ENCODE measurements at places on chromosomes 11 and 22. TPM values are rescaled to one million over a fixed set of nuclear protein-coding genes. Genes with fewer than 3 reads are reported as not detected.

Gene P2RY2
- total RNA-seq = 25.3 TPM

Gene ARHGAP20
- 5.1 TPM for total RNA-seq

GRCh38 chr22:29716814-29717545 lies 2.8 kb upstream of the CABP7 start:
- no peaks in the 10 kb centered on the region for H3K36me3 ChIP-seq
- no peak overlapping the region for H3K27ac ChIP-seq
- H3K4me1 ChIP-seq = peaks cover 14% of the 10 kb centered on the region
- H3K27me3 ChIP-seq = peaks cover 69% of the 10 kb centered on the region
- DNase-seq = peak; percentile 81
- peak overlapping the region; percentile 2 for H3K4me3 ChIP-seq

- peak overlapping the region; percentile 61 for H3K27ac ChIP-seq
- no peak for DNase-seq
- peaks cover 9% of the 10 kb centered on the region for H3K4me1 ChIP-seq
- H3K27me3 ChIP-seq = peaks cover 33% of the 10 kb centered on the region
- no peaks in the 10 kb centered on the region for H3K36me3 ChIP-seq
Measured at GRCh38 chr11:6303661-6304060, 16.6 kb downstream of the CAVIN3 start.

- H3K27me3 ChIP-seq = peaks cover 26% of the 10 kb centered on the region
- DNase-seq = no peak
- no peak overlapping the region for H3K27ac ChIP-seq
- no peaks in the 10 kb centered on the region for H3K4me1 ChIP-seq
Measured at GRCh38 chr22:37525073-37525745, 6.0 kb upstream of the CARD10 start.

- H3K27me3 ChIP-seq = peaks cover 16% of the 10 kb centered on the region
- H3K4me1 ChIP-seq = no peaks in the 10 kb centered on the region
- DNase-seq = no peak
Measured at GRCh38 chr11:121106812-121107211, 5.8 kb downstream of the TECTA start.

Gene PKDREJ
- 0.05 TPM for total RNA-seq

- no peak overlapping the region for H3K4me3 ChIP-seq
- no peak for DNase-seq
- peaks cover 26% of the 10 kb centered on the region for H3K4me1 ChIP-seq
- no peaks in the 10 kb centered on the region for H3K36me3 ChIP-seq
- no peak overlapping the region for H3K27ac ChIP-seq
Measured at GRCh38 chr11:134733646-134734045, 321.6 kb upstream of the B3GAT1 start.

DNA sequence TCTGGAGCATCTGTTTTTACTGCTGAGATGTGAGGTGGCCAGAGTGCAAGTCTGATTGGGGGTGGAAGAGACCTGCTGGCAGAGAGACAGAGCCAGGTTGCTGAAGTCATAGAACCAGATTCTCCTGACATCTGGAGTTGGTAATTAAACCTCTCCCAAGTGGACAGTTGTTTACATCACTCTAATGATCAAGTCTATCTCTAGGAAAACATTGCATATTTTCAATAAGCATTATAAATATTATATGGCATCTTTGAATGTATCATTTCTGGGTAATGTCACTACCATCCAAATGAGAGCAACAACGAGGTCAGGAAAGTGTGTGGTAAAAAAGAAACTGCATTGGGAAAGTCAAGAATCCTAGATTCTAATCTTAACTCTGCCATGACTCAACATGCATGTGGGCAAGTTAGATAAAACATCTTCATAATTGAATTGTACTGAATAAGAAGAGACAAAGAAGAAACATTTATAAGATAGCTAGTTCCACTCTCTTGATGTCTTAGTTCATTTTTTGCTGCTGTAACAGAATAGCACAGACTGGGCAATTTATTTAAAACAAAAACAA lies 351.2 kb upstream of the API5 start:
- H3K4me3 ChIP-seq = no peak overlapping the region
- DNase-seq = no peak
- no peak overlapping the region for H3K27ac ChIP-seq

DNA sequence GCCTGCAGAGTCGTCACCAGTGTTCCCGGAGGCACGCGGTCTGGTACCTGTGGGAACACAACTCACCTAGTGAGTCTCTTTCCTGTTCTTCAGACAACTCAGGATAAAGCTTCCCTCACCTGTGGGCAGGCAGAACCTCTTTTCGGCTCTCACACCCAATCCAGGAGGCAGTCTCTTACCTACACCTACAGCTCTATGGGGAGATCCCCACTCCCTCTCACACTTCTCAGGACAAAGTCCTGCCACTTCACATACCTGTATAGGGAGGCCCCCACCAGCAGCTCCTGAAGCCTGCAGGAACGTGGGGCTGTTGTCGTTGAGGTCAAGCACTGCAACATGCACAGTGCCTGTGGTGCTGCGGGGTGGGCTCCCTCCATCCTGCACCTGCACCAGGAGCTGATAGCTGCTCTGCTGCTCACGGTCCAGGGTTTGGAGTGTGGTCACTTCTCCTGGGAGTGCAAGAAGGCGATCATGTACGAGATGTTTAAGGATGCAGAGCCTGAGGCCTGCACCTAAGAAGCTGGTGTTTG lies 12.2 kb upstream of the TPP1 start:
- peaks cover 22% of the 10 kb centered on the region for H3K27me3 ChIP-seq
- peaks cover 8% of the 10 kb centered on the region for H3K4me1 ChIP-seq
- peak; percentile 52 for DNase-seq
- no peak overlapping the region for H3K27ac ChIP-seq
- H3K4me3 ChIP-seq = peak overlapping the region; percentile 47

Gene OR51I1
- total RNA-seq = not detected

Gene LUZP2
- 6.5 TPM for total RNA-seq

Gene CABP4
- not detected for total RNA-seq

- DNase-seq = no peak
- no peak overlapping the region for H3K4me3 ChIP-seq
- no peaks in the 10 kb centered on the region for H3K27me3 ChIP-seq
- H3K27ac ChIP-seq = no peak overlapping the region
- H3K4me1 ChIP-seq = no peaks in the 10 kb centered on the region
- H3K36me3 ChIP-seq = no peaks in the 10 kb centered on the region
Measured at GRCh38 chr11:25961539-25961938, 370.4 kb upstream of the ANO3 start.

- no peak overlapping the region for H3K4me3 ChIP-seq
- H3K4me1 ChIP-seq = peaks cover 24% of the 10 kb centered on the region
- H3K27me3 ChIP-seq = peaks cover 39% of the 10 kb centered on the region
- no peak for DNase-seq
- no peak overlapping the region for H3K27ac ChIP-seq
- H3K36me3 ChIP-seq = no peaks in the 10 kb centered on the region
Measured at GRCh38 chr22:26615149-26615548, 2.7 kb downstream of the CRYBB1 start.

GRCh38 chr11:133506023-133506422 lies 26.3 kb downstream of the OPCML start:
- peaks cover 12% of the 10 kb centered on the region for H3K4me1 ChIP-seq
- no peak for DNase-seq
- no peak overlapping the region for H3K4me3 ChIP-seq

Gene UBE2L6
- 29.9 TPM for total RNA-seq

GRCh38 chr11:81570669-81571068 lies 1163.0 kb downstream of the FAM181B start:
- H3K4me1 ChIP-seq = peaks cover 8% of the 10 kb centered on the region
- peaks cover 10% of the 10 kb centered on the region for H3K27me3 ChIP-seq
- no peak overlapping the region for H3K4me3 ChIP-seq
- DNase-seq = no peak
- no peaks in the 10 kb centered on the region for H3K36me3 ChIP-seq

DNA sequence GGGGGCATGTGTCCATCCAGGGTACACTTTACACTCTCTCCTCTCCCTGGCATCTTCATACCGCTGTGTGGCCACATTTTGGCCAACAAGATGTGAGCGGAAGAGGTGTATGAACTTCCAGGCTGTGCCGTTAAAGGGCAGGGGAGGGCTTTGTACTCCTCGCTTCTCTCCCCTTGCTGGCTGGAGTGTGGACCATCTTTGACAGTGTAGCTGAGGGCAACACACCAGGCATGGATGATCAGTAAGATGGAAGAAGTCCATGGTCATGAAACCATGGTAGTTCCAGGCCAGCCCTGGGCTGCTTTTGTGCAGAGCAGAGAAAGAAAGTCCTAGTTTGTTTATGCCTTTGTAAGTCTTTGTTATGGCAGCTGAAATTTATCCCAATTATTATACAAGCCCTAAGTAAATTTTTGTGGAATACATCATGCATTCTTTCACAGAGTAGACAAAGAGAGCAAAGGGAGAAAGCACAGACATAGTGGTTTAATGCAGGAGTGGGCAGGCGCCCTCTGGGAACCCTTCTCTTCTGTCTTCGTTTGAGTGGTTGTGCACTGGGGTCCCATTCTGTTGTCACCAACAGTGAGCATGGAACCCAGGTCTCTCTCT lies 70.4 kb downstream of the FBXO7 start:
- H3K27me3 ChIP-seq = peaks cover 15% of the 10 kb centered on the region
- peaks cover 5% of the 10 kb centered on the region for H3K4me1 ChIP-seq
- no peak overlapping the region for H3K27ac ChIP-seq
- no peak overlapping the region for H3K4me3 ChIP-seq
- H3K36me3 ChIP-seq = no peaks in the 10 kb centered on the region

DNA sequence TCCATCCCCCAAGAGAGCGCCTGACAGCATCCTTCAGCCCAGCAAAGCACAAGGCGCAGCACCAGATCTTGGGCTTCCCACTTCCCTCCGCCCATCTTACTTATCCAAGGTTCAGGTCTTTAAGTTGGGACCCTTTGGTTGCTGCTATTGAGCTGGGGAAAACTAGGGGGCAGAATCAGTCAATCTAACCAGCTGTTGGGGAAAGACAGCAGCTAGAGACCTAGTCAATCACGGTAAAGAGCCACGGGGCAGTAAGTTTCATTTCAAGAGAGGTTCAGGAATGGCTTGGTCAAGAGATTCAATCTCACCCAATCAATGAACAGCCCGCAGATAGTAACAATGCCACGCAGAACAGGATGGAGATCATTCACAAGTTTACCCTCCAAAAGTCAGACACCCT lies 1.7 kb downstream of the ABTB2 start:
- no peak for DNase-seq
- peak overlapping the region; percentile 87 for H3K4me3 ChIP-seq
- peaks cover 3% of the 10 kb centered on the region for H3K36me3 ChIP-seq
- H3K27me3 ChIP-seq = peaks cover 31% of the 10 kb centered on the region
- peaks cover 29% of the 10 kb centered on the region for H3K4me1 ChIP-seq

- H3K4me1 ChIP-seq = peaks cover 10% of the 10 kb centered on the region
- no peak for DNase-seq
- no peak overlapping the region for H3K4me3 ChIP-seq
- H3K27ac ChIP-seq = peak overlapping the region; percentile 1
- no peaks in the 10 kb centered on the region for H3K36me3 ChIP-seq
Measured at GRCh38 chr11:91263496-91264365, 960.9 kb upstream of the FAT3 start.

DNA sequence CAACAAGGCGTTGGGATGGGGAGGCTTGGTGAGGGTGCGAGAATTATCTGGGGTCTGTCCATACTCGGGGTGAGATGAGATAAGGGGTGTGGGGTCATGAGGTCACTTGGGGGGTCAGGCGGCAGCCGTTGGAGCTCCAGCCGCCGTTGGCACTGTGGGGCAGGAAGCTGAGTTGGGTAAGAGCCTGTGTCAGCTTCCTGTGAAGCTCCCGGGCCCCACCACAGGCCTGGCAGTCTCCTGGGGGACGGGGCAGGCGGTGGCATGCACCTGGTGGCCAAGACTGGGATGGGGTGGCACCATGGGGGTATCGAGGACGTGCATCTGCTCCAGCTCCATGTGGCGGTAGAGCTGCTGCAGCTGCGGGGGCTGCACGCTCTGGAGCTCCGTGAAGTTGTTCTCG lies 7.1 kb upstream of the MYBPC3 start:
- H3K27me3 ChIP-seq = no peaks in the 10 kb centered on the region
- peaks cover 4% of the 10 kb centered on the region for H3K4me1 ChIP-seq
- H3K4me3 ChIP-seq = no peak overlapping the region
- DNase-seq = no peak
- no peak overlapping the region for H3K27ac ChIP-seq

Gene OR5D16
- not detected for total RNA-seq

Gene OR2AG1
- total RNA-seq = not detected

Gene CTNND1
- 253 TPM for total RNA-seq

Gene MRGPRE
- not detected for total RNA-seq

Gene MYEOV
- total RNA-seq = 4.1 TPM

Gene UNC93B1
- total RNA-seq = 13.7 TPM

GRCh38 chr11:20011307-20011951 lies 148.8 kb downstream of the DBX1 start:
- no peak overlapping the region for H3K27ac ChIP-seq
- no peak for DNase-seq
- no peaks in the 10 kb centered on the region for H3K36me3 ChIP-seq
- no peaks in the 10 kb centered on the region for H3K27me3 ChIP-seq
- H3K4me1 ChIP-seq = peaks cover 24% of the 10 kb centered on the region

DNA sequence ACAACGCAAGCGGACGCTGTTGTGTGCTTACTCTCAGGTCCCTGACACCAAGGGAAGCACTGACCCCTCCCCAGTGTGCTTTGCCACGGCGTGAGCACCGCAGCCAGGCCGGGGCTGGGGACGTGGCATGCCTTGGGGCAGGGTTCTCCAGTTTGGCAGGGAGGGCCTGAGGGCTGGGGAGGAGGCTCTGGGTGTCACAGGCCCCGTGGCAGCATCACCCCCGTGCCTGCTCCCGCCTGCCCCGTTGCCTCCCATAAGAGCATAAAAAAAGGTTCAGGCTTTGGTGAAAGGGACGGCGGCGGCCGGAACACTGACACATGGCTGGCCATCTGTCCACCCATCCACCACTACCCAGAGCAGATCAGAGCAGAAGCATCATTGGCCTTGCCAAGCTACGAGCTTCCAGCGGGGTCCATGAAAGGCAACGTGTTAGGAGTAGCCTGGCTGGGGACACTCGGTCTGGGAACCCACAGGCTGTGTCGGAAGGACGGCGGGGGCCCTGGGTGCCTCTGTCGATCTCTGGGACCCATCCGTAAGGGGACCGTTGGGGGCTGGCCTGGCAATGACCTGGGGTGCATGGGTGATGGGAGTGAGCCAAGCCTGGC lies 183.0 kb downstream of the IGLL1 start:
- no peaks in the 10 kb centered on the region for H3K27me3 ChIP-seq
- H3K4me3 ChIP-seq = no peak overlapping the region
- H3K4me1 ChIP-seq = no peaks in the 10 kb centered on the region
- no peak overlapping the region for H3K27ac ChIP-seq
- no peak for DNase-seq

- DNase-seq = no peak
- peaks cover 5% of the 10 kb centered on the region for H3K36me3 ChIP-seq
- no peaks in the 10 kb centered on the region for H3K4me1 ChIP-seq
- no peak overlapping the region for H3K27ac ChIP-seq
- peaks cover 4% of the 10 kb centered on the region for H3K27me3 ChIP-seq
- H3K4me3 ChIP-seq = no peak overlapping the region
Measured at GRCh38 chr22:43555561-43556515, 144.0 kb downstream of the MPPED1 start.

GRCh38 chr22:36239150-36239400 lies 252 bp downstream of the APOL2 start:
- no peaks in the 10 kb centered on the region for H3K27me3 ChIP-seq
- H3K27ac ChIP-seq = peak overlapping the region; percentile 96
- DNase-seq = no peak
- H3K4me3 ChIP-seq = peak overlapping the region; percentile 96
- peaks cover 19% of the 10 kb centered on the region for H3K36me3 ChIP-seq

Gene EMID1
- 11.4 TPM for total RNA-seq

- no peaks in the 10 kb centered on the region for H3K36me3 ChIP-seq
- peak overlapping the region; percentile 86 for H3K27ac ChIP-seq
Measured at GRCh38 chr11:3808861-3809623, 682 bp downstream of the PGAP2 start.
